ENCODE measurements at places on chromosomes 2 and 18.

GRCh38 chr2:232809349-232810124 lies 33.2 kb upstream of the KCNJ13 start:
- no peak for DNase-seq

DNA sequence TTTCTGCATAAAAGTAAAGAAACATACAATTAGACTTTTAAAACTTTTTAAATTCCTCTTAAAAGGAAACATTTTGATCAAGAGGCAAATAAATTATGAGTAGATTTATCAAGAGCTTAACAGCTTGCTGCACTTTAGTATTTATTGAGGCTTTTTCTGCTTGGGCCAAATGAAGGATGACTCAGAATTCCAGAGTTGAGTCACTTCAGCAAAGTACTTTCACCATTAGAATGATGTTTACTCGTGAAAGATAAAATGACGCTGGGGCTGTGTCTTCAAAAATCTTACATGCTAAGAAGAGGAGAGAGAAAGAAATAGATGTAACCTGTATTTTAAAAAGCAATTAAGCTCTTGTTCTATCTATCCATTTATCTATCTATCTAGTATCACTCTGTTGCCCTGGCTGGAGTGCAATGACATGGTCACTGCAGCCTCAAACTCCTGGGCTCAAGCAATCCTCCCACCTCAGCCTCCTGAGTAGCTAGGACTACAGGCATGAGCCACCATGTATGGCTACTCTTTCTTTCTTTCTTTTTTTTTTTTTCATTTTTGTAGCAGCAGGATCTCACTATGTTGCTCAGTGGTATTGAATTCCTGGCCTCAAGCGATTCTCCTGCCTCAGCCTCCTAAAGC lies 75.3 kb upstream of the RIOK3 start:
- DNase-seq = no peak

DNA sequence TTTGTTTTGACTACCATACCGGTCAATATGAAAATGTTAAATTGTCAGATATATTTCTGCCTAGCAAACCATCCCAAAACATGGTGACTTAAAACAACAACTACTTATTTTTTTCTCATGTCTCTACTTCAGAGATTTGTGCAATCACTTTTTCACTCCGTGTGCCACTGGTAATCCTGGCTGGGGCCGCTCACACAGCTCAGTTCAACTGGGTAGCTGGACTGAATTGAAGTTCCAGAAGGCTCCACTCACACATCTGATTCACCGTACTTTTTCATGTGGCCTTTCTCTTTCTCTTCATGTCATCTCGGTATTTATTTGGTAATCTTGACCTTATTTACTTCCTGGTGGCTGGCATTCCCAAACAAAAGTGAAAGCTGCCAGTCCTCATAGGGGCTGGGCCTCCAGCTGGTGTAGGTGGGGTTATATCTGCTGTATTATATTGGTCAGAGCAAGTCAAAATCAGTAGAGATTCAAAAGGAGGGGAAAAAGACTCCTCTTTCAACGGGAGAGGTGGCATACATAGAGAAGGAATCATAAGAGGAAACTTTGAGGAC lies 513.9 kb upstream of the NXPH2 start:
- no peak for DNase-seq

- peak; percentile 28 for DNase-seq
Observed at GRCh38 chr2:239259603-239260298, 141.1 kb downstream of the HDAC4 start.

DNA sequence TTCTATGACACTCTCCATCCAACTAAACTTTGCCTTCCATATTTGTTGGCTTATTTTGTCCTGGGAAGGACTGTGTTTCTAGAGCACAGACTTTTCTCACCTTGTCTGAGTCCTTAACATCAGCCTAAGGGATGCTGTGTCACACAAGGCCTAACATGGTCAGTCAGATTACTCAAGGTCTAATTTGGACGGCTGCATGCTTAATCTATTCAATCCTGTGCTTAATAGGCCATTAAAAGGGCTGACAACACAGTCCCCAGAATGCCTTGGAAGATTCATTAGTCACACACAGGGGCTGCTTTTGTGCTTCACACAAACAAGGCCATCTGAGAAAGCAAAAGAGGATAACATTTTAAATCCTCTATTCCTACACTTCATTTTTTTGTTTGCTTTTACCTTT lies 84.0 kb downstream of the DYNAP start:
- DNase-seq = no peak

DNA sequence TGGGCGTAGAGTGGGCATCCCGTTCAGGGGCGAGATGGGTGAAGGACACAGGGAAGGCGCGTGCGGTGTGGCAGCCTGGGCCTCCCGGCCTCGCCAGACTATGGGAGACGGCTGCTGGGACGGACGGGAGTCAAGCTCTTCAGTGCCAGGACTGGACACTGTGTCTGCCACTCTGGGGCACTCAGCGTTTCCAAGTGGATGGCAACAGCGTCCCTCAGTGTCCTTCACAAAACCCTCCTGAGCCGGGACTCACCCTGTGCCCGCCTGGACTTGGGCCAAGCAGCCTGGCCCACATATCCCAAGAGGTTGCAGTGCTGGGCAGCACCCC lies 16.3 kb upstream of the BOK start:
- DNase-seq = peak; percentile 39

- DNase-seq = no peak
Observed at GRCh38 chr2:222652491-222653255, 3.2 kb downstream of the FARSB start.

- DNase-seq = no peak
Observed at GRCh38 chr2:45460825-45461224, 150.2 kb downstream of the SRBD1 start.

- DNase-seq = no peak
Observed at GRCh38 chr18:72674710-72675109, 130.6 kb upstream of the CBLN2 start.

- DNase-seq = no peak
Observed at GRCh38 chr2:122681626-122682025, 926.2 kb downstream of the TSN start.

GRCh38 chr2:3656762-3657721 lies 958 bp upstream of the ALLC start:
- DNase-seq = peak; percentile 80

Data from head of caudate nucleus (tissue), 42 donors.